ENCODE measurements at places on chromosomes 5 and 9.

DNA sequence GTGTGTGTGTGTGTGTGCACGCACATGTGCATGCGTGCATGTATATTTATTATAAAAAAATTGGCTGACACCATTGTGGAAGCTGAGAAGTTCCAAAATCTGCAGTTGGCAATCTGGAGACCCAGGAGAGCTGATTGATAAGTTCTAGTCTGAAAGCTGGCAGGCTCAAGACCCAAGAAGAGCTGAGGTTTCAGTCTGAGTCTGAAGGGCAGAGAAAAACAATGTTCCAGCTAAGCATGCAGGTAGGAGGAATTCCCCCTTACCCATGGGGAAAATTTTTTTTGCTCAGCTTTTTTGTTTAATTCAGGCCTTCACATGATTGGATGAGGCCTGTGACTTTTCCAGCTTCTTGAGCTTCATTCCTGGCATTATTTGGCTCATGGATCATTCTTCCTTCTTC, 31.2 kb upstream of the ACTBL2 start:
- no peak for DNase-seq

- no peak for DNase-seq
These were observed 1174.6 kb downstream of the CDH9 start for GRCh38 chr5:25863811-25864210.

GRCh38 chr9:71795097-71795813, 26.9 kb upstream of the CEMIP2 start:
- DNase-seq, result no peak

DNA sequence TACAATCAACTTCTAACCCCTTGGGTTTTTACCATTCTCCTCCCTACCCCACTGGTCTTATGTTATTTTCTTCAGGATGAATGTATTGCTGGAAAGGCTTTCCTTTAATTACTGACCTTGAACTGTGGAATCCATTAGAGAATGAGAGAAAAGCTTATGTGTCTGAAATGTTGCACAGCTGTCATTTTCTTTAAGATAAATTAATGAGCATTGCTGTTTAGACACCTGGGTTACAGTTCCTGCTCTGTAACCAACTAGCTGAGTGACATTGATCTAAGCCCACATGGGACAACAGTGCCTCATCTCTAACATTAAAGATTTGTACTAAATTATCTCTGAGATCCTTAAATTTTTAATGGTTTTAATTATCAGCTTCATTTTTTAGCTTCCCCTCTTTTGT, 507.0 kb downstream of the TAF11L14 start:
- no peak for DNase-seq

- no peak for DNase-seq
These were observed 1862.8 kb downstream of the EFNA5 start for GRCh38 chr5:105807951-105808350.

GRCh38 chr5:80577707-80578106, 7.6 kb upstream of the ANKRD34B start:
- DNase-seq, result no peak

DNA sequence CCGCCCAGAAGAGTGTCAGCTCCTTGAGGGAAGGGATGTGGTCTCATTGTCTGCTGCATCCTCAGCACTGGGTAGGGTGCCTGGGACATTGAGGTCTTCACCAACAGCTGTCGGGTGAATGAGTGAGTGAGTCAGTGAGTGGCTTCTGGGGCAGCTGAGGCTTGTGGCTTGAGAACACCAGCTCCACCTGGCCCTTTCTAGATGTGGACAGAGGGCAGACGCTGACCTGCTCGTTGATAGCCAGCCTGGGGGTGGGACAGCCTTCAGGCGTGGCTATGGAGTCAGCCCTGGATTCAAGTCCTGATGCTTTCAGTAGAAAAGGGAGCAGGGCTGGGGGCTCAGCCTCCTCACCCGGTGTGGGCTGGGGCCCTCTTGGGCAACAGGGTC, 215.1 kb downstream of the C9orf50 start:
- DNase-seq, result no peak

- DNase-seq, result no peak
These were observed 197.0 kb downstream of the AOPEP start for GRCh38 chr9:94923326-94924089.

DNA sequence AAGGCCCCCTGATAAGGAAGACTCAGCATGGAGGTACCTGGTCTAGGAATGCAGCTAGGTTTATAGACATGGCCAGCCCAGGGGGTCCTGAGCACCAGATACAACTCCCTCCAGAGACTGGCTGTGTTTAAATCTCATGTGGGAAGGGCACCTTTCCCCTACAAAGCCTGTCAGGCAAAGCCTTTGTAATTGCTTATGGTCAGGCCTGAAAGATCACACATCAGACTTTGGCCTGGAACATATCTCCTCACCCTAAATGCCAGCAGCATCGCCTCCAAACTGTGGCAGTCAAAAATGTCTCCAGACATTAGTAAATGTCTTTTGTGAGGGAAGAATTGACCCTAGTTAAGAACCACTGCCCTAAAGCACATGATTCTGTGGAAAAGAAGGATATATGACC, 51.6 kb upstream of the MACIR start:
- no peak for DNase-seq
